CD4-positive, alpha-beta T cell (primary cell): ENCODE measurements at places on chromosomes 12 and 14. TPM values are rescaled to one million over a fixed set of nuclear protein-coding genes. Genes with fewer than 3 reads are reported as not detected.

The RNASE11 gene
- not detected for total RNA-seq

The KERA gene
- not detected for total RNA-seq

The TAS2R30 gene
- total RNA-seq, result 5.6 TPM

The CHGA gene
- total RNA-seq, result not detected

The MIP gene
- total RNA-seq, result not detected

The STYK1 gene
- not detected for total RNA-seq

The ACOT6 gene
- not detected for total RNA-seq

The AKAP3 gene
- 2.0 TPM for total RNA-seq

The TNS2 gene
- 2.3 TPM for total RNA-seq

The APOF gene
- total RNA-seq, result not detected

The SCARB1 gene
- 3.7 TPM for total RNA-seq

The MSI1 gene
- not detected for total RNA-seq

The SLC38A4 gene
- not detected for total RNA-seq

The AMHR2 gene
- not detected for total RNA-seq

The FOXJ2 gene
- 36.3 TPM for total RNA-seq

The C12orf60 gene
- 0.11 TPM for total RNA-seq

The BCL7A gene
- 3.5 TPM for total RNA-seq

The KRT72 gene
- 82.2 TPM for total RNA-seq

The BEGAIN gene
- 2.0 TPM for total RNA-seq

The PDE3A gene
- not detected for total RNA-seq

The UBC gene
- total RNA-seq, result 1,410 TPM

The PPP1R1A gene
- total RNA-seq, result not detected

The CAPZA3 gene
- not detected for total RNA-seq

The SAMD15 gene
- not detected for total RNA-seq

The P2RX2 gene
- not detected for total RNA-seq

The C14orf39 gene
- total RNA-seq, result not detected

The DENR gene
- total RNA-seq, result 29.9 TPM

The KNTC1 gene
- 23.8 TPM for total RNA-seq

The KLRC4 gene
- total RNA-seq, result not detected

The GPR137C gene
- 0.08 TPM for total RNA-seq

The TSHR gene
- total RNA-seq, result not detected

The SERPINA12 gene
- total RNA-seq, result not detected
